ENCODE measurements at places on chromosomes 4 and X.

GRCh38 chrX:151987108-151987507 is 12.6 kb upstream of the GABRE start:
- DNase-seq: no peak

GRCh38 chrX:22053481-22053880 is 21.4 kb downstream of the PHEX start:
- no peak for DNase-seq

DNA sequence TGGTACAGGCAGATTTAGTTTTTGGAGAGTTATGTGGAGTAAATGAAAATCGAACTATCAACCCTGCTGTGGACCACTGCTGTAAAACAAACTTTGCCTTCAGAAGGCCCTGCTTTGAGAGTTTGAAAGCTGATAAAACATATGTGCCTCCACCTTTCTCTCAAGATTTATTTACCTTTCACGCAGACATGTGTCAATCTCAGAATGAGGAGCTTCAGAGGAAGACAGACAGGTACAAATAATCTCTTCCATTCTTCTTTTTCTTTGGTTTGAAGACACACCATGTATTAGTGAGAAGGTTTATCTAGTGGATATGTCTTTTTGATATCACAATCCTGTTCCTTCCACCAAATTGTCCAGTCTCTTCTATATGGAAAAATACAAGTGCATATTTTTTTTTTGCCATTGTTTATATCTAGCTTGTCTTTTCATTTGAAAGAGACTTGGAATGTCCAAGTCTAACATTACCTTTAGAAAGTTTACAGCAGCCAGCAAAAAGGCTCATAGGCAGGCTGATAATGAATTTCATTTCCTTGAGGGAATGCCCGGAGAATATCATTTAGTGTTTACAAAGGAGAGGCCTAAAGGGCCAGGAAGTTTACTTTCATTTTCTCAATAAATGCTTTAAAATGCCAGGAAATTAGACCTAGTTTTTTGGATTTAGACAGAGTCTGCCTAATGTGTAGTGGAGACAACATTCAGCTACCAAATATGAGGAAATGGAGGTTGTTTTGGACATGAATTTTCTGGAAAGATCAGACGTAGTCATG is 18.6 kb downstream of the AFM start:
- peak; percentile 0 for DNase-seq

DNA sequence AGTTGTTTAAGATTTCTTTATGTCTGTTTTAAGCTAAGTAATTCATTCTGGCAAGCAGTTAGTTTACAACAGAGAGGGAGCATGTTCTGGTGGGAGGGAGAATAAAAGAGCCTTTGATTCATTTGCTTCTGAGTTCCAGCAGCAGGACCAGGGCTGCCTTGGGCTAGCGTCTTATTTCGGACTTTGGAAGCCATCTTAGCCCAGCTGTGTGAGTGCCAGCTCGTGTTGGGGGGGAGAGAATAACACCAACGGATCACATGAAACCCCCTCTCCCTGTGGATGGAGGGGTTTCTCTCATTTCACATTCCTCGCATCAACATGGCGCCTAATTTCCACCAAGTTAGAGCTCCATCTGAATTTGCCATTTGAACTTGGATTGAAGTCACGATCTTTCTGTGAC is 7.4 kb downstream of the GAB1 start:
- no peak for DNase-seq

GRCh38 chr4:108484187-108484586 is 136.2 kb upstream of the RPL34 start:
- DNase-seq: no peak

GRCh38 chrX:110226931-110227330 is 91.0 kb downstream of the AMMECR1 start:
- no peak for DNase-seq

GRCh38 chrX:48835524-48836329 is at the start of gene PCSK1N:
TSS of gene PCSK1N (minus strand) at chrX:48835610. CDS start at chrX:48835532, 78 bp downstream.
- DNase-seq: no peak

DNA sequence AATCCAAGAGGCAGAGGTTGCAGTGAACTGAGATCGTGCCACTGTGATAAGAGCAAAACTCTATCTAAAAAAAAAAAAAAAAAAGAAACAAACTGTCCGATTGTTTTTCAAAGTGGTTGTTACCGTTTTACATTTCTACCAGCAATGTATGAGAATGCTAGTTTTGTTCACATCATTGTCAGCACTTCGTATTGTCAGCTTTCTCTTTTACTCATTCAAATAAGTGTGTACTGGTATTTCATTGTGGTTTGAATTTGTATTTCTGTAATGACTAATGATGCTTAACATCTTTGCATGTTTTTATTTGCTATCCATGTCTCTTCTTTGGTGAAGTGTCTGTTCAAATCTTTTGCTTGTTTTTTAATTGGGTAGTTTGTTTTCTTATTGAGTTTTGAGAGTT is 65.8 kb downstream of the GPR101 start:
- DNase-seq: no peak

- DNase-seq: no peak
Measured at GRCh38 chr4:95293014-95293413, 255.8 kb downstream of the UNC5C start.

DNA sequence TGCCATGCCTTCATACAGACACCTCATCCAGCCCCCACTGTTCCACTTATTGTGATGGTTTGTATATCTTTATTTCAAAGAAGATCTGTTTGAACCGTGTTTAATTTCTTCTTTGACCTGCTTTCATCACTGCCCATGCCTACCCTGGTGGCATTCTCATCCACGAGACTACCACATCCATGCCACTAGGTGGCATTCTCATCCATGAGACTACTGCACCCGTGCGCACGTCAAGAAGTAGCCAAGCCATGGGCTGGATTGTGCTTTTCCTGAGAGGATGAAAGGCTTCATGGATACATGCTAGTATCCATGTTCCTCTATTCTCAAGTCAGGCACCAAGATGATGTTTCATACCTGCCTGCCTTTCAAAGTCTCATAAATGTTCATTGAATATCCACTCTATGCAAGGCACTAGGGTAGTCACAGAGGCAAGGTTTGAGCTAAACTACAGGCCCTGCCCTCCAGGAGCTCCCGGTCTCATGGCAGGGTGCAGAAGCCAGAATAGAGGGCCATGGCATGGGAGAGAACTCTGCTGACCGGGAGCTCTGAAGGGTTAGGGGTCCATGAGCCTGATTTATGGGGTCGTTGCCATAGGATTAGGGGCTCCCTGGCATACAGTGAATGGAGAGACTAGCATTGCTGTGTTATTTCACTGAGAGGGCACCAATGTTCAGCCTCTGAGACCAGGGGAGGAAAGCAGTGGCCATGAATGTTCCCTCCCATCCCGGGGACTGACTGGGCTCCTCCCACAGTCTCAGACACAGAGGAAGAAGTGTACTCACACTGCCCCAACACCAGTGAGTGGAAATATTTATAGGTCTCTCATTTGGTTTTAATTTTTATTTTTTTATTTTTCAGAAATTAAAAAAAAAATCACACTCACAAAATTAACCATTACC is 24.8 kb upstream of the EOLA2 start:
- no peak for DNase-seq

DNA sequence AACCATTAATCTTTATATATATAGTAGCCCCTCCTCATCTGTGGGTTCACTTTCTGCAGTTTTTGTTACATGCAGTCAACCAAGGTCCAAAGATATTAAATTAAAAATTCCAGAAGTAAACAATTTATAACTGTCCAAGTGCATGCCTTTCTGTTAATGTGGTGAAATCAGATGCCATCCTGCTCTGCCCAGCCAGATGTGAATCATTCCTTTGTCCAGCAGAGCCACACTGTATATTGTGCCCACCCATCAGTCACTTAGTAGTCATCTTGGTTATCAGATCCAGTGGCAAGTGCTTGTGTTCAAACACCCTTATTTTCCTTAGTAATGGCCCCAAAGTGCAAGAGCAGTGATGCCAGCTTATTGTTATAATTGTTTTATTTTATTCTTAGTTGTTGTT is 17.2 kb upstream of the PRDM5 start:
- DNase-seq: no peak

GRCh38 chrX:70488856-70489255 is 44.2 kb downstream of the DLG3 start:
- DNase-seq: no peak

GRCh38 chrX:100625985-100626491 is 10.6 kb downstream of the TSPAN6 start:
- no peak for DNase-seq

- DNase-seq: no peak
Measured at GRCh38 chr4:183262776-183263100, 57.3 kb downstream of the CLDN22 start.

DNA sequence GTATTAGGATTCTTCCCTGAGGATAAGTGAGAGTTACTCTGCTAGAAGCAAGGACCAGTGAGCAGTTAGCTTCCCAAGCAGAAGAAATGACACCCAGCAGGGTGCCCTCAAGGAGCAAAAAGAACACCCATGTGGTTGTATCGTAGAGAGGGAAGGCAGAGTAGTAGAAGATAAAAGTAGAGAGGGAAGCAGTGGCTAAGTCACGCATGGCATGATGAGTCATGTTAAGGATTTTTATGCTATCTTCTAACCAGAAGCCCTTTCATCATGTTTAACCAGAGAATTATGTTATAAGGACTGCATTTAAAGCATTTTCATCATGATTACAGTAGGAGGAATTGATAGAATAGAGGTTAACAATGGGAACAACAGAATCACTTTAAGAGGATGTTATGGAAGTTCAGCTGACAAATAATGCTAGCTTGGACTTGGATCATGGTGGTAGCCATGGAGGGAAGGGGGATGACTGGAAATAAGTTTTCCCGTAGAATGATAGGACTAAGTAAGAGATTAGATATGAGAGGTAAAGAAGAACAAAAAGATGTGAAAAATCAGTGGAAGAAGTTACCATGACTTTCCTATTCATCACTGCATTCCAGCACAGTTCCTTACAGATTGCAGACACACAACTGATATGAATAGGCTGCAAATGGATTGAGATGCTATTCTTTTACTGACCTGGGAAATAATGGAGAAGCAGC is 383.5 kb upstream of the INTU start:
- DNase-seq: no peak

DNA sequence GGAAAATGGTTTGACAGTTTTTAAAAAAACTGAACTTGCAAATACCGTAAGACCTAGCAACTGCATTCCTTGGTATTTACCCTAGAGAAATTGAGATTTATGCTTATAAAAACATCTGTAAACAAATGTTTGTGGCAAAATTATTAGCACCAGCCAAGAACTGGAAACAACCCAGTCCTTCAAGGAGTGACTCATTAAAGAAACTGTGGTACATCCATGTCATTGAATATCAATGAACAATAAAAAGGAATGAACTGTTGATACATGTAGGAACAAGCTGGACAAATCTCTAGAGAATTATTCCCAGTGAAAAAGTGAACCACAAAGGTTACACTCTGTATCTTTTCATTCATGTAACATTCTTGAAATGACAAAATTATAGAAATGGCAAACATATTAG is 240.2 kb upstream of the ADAMTS3 start:
- no peak for DNase-seq

- no peak for DNase-seq
Measured at GRCh38 chrX:48761674-48762471, at the start of gene GLOD5. TSS of gene GLOD5 (plus strand) at chrX:48761747. CDS start at chrX:48761791, 44 bp downstream.

- no peak for DNase-seq
Measured at GRCh38 chr4:68960294-68961163, 8.9 kb upstream of the UGT2A3 start.

GRCh38 chr4:109803924-109804571 is 2.2 kb upstream of the CFI start:
- DNase-seq: no peak

DNA sequence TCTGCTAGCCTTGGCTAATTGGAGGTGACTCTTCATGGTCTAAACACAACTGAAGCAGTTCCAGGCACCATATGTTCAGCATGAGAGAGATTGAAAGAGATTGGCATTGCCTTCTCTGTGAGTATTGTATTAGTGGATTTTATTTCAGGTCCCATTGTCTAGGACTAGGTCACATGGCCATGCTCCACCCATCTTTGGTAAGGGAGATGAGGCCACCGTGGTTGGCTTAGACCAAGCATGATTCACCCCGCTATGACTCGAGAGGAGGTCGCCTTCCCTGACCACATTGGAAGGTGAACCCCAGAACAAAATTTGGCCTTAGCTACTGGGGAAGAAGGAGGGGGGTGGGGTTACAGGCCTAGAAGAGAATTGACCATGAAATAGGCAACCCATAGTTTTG is 109.9 kb upstream of the BCOR start:
- DNase-seq: no peak

DNA sequence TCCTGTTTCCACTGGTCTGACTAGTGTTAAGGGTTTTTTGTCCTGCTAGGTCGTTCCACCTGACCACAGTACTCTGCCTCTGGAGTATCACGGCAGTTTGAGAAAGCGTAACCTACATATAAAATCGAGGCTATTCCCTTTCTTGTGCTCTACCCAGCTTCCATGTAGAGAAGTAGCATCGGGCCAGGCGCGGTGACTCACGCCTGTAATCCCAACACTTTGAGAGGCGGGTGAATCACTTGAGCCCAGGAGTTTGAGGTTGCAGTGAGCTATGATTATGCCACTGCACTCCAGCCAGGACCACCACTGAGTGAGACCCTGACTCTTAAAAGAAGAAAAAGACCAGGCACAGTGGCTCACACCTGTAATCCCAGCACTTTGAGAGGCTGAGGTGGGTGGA is 7.5 kb downstream of the PPEF1 start:
- no peak for DNase-seq

GRCh38 chr4:162706632-162707031 is 460.1 kb downstream of the NAF1 start:
- no peak for DNase-seq

GRCh38 chr4:20249333-20249732 is 2.4 kb upstream of the SLIT2 start:
- no peak for DNase-seq

DNA sequence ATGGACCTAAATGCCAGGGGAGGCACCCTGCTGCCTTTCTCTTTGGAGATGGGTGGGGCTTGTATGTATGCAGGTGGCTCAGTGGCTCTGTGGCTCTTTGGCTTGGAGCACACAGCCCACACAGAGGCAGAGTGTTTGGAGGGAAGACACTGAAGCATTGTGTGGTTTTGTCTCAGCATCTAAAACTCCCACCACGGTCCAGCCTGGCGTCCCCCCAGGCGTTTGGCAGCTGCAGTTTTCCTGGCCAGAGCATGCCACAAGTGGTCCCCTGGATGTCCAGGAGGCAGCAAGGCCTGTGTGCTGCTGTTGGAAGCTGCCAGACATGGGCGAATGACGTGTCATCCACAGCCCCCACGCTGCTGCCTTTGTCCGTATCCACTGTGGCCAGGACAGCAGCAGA is 32.2 kb upstream of the PSAPL1 start:
- DNase-seq: no peak

GRCh38 chrX:95945528-95945927 is 739.1 kb upstream of the DIAPH2 start:
- DNase-seq: no peak

DNA sequence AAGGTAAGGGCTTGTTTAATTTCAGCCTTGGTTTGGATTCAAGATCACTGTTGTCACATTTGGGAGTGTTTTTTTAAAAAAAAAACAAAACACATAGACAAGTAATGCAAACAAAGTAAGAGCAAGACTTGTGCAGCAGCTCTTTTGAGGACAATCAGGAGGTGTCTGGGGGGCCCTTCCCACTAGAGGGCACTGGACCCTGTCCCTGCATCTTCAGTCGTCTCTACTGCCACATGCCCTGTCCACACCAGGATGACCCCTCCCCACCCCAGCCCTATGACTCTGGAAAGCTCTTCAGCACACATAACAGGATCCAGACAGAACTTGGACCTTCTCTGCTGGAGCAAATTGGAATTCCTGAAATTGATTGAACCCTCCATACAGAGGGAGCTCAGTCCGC is 71.0 kb downstream of the USP46 start:
- DNase-seq: peak; percentile 7
